ENCODE measurements at places on chromosomes 5 and 9.

GRCh38 chr9:74570879-74571512 lies 73.9 kb downstream of the RORB start:
- DNase-seq, result no peak

DNA sequence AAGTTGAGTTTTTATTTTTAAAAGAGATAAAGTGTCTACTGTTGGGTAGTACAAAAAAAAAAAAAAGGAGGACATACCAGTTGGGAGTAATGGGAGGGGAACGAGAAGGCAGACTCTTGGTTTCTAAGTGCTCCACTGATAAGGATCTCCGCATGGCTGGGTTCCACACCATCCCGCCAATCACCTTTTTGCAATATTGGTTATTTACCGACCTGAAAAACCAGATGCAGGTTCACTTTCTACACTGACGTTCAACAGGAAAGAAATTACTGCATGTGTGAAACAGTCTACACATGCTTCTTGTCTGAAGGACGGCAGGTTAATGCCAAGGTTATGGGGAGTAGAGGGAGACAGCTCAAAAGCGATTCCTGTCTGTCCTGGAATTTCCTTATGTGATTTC lies 75.5 kb downstream of the PTPN3 start:
- DNase-seq, result no peak

- no peak for DNase-seq
Measured at GRCh38 chr9:132351404-132352045, 3.3 kb downstream of the SETX start.

DNA sequence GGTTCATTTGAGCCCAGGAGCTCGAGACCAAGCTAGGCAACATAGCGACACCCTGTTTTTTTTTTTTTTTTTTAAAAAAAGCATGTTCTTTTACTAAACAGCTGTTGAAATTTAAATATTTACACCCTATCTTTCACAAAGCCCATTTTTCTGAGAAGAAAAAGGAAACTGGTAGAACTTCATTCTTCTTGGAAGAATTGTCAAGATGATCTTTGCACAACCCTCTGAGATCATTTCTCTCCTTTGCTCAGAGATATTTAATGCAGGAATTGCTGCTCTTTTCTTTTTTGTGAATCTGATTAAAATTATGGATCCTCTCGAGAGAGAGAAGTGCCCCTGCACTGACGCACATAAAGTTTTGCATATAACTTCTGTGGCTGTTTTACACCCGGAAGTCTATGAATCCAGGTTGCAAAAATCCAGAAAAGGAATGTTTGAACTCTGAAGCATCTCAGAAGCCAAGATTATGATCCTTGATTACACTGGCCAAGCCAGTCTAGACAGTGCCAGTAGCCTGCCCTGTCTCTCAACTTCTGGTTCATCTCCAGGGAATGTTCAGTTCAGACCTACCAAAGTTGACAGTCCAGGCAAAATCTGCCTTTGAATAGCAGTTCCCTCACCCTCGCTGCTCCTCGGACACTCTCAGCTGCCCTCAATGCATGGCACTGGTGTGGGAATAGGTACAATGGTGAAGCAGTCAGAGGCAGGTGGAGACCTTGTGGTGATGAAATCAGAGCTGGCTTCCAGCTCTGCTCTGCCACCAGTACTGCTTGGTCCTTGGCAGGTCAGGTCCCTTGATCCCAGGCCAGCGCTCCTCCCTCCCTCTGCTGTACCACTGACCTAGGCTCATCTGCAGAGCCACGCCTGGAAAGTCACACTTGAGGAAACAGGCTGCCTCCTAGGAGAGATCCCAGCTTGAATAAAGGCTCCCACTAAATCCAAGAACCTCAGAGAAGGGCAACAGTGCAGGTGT lies 13.3 kb upstream of the SLC31A2 start:
- no peak for DNase-seq

DNA sequence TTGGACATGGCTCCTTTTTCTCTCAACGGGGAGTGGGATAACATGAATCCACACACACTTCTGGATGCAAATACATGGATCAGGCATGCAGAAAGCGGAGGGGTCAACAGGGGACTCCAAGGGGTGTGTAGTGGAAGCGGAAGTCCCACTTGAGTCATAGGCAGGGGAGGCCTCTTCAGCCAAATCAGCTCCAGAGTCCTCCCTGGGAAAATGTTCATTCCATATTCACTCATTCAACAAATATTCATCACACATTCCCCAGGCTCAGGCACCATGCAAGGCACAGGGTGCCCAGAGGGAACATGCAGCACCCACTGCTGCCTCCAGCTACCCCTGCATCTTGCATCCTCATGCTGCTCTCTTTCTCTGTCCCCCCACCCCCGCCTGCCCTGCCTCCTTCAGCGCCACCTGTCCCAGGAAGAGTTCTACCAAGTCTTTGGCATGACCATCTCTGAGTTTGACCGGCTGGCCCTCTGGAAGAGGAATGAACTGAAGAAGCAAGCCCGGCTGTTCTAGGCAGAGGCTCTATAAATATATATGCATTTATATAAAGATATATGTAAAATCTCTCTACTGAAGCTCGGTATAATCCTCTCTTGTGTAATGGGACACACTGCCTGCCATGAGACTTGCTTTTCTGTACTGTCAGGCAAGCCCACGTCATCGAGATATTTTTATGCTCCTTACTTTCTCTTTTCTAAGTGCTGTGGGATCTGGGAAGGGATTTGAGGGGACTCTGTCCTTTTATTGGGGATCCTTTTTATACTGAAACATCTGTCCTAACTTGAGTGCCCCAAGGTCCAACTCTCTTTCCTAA lies 13.6 kb upstream of the AFAP1L1 start:
- no peak for DNase-seq

- no peak for DNase-seq
Measured at GRCh38 chr5:140372971-140373487, 13.0 kb downstream of the SLC4A9 start.

DNA sequence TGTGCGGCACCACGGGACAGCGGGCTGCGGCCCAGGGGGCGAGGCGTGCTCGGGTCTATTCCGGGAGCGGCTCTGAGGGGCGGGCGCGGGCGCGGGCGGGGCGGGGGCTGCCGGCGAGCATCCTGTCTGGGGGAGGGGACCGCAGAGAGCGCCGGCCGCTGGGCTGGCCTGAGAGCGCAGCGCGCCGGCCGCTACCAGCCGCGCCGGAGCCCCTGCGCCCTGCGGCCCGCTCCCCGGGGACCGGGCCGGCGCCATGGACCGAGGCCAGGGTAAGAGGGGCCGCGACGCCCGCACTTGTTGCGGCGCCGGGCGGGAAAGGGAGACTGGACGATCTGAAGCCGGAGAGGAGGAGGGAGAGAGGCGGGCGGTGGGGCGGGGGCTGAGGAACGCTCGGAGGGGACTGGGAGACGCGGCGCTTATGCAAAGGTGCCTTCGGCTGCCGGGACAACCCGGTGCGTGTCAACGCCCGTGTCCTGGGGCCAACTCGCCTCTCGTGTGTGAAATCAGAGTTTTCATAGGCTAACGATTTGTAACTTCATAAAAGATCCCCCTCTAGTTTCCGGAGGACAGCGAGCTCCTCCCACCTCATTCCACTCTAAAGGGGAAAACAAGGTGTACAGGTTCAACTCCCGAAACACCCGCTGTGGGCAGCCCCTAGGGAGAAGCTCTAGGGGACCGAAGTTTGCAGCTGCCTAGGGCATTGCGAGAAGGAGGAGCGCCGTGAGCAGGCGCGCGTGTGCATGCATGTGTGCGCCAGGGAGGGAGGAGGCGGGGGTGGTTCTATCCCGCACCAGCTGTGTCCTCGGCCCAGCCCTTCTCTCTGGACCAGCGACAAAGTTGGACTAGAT lies at the start of gene AFAP1L1:
Gene AFAP1L1, plus strand, starts transcription at position 144 of the 848 bp plus-strand sequence. Its CDS starts 110 bp downstream, at position 254.
- no peak for DNase-seq

DNA sequence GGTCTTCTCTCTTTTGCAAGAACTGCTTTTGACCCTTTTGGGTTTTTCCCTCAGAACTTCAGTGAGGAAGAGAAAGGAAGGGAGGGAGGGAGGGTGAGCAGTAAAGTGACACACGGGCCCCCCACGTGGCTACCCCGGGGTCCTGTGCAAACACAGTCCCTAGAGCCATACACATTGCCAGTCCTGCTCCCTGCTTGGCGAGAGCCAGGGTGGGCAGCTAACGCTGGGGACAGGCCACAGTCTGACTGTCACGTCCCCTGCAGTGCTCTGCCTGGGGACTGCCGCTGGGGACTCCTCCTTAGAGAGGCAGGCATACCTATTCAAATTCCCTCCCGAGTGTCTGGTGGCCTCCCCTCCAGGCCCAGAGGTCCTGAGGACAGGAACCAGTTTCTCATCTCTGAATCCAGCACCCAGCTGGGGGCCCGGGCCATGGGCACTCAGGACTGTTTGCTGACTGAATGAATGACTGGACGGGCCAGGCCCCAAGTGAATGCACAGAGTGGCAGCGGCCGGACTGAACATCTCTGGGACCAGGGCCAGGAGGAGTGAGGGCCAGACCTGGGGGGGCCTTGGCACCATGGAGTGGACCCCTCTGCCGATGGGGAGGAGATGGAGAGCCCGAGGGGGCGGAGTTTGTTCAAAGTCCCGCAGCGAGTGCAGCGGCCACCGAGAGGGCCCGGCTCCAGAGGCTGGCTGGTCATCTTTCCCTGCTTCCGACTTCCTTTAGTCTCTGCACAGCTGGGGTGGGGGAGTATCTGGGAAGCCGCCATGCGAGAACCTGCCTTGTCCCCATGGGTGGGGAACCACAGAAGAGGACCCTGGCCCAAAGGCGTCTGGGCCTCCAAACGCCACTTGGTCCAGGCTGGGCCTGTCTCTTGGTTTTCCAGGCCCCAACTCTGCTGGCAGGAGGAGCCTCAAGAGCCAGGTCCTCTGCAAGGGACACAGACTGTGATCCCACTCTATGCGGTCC lies 5.8 kb downstream of the CCDC187 start:
- no peak for DNase-seq

DNA sequence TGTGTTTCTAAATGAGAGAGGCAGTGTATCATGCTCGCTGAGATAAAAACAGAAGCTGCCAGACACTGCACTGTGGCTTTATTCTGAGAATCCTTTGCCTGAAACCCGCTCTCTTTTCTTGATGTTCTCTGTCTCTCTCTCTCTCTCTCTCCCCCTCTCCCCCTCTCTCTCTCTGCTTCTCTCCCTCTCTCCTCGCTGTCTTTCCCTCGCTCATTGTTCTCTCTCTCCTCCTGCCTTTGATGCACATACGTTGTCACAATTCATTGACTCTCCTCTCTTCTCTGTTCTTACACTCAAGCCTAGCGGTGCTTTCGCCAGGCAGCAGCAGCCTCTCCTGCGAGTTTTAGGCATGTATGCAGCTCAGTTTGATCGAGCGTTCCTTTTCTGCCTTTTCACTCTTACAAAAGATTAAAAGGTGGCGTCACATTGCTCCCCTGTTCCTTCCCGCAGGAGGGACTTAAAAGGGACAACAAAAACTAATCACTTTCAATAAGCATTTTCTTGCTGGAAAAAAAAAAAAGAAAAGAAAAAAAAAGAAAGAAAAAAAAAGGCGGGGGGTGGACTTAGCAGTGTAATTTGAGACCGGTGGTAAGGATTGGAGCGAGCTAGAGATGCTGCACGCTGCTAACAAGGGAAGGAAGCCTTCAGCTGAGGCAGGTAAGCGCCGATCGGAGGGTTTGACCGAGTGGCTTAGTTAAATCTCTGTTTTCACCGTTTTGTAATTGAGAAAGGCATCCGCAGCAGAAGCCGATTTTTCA lies 717.9 kb upstream of the WWC1 start:
- DNase-seq, result no peak

GRCh38 chr9:86636519-86636918 lies 282.3 kb upstream of the TUT7 start:
- DNase-seq, result no peak

- DNase-seq, result no peak
Measured at GRCh38 chr5:89268460-89268859, 385.5 kb upstream of the MEF2C start.

- DNase-seq, result peak; percentile 30
Measured at GRCh38 chr5:61327760-61328753, 4.0 kb upstream of the ZSWIM6 start.

DNA sequence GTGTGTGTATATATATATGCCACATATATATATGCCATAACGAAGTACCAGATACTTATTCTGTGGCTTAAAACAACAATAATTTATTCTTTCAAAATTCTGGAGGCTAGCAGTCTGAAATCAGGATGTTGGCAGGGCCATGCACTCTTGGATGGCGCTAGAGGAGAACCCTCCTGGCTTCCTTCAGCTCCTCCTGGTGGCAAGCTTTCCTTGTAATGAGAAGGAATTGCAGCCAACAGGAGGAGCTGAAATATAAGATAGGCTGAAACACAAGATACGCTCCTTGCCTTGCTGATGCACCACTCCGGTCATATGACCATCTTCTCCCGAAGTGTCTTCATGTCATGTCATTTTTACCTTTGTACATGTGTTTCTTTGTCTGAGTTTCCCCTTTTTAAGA lies 368.1 kb upstream of the CTNND2 start:
- no peak for DNase-seq

DNA sequence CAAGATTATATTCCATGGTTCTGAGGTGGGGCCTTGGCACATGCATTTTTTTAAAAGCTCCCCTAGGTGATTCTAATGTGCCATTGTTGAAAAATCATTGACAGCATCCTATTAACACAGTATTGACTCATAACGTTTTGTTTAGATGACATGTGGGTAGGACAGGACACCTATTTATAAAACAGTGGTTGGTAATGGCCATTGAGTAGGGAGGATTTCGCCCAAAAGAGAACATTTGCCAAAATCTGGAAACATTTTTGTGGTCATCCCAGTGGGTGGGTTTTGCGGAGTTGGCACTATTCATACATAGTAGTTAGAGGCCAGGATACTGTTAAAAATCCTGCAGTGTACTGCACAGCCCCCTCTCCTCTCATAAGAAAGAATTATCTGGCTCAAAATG lies 6.4 kb upstream of the CHD1 start:
- no peak for DNase-seq

- DNase-seq, result no peak
Measured at GRCh38 chr9:138025908-138026307, 148.3 kb downstream of the CACNA1B start.

DNA sequence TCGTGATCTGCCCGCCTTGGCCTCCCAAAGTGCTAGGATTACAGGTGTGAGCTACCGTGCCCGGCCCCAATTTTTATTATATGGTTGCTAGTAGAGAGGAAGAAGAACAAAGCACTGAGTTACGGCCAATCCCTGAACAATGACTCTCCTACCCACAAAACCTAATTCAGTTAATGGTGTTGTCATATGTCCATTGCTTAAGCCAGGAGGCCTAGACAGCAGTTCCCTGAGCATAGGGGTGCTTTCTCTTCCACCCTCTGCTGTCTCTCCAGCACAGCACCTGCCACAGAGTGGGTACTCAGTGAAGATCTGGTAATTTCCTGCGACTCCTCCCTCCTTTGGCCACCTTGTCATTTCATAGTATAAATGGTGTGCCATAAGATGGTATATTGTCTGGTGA lies 21.4 kb upstream of the LTC4S start:
- no peak for DNase-seq

- DNase-seq, result no peak
Measured at GRCh38 chr5:54717870-54718269, 200.3 kb downstream of the SNX18 start.
